Stimulated activated CD4-positive, alpha-beta T cell treated with anti-CD3 and anti-CD28 coated beads, Interleukin-2, amount 100 ng/mL, for 4 hours (primary cell): ENCODE measurements at places on chromosomes 5 and 9.
A peak's percentile ranks its signal among the peaks of the same experiment; 100 is the strongest.

DNA sequence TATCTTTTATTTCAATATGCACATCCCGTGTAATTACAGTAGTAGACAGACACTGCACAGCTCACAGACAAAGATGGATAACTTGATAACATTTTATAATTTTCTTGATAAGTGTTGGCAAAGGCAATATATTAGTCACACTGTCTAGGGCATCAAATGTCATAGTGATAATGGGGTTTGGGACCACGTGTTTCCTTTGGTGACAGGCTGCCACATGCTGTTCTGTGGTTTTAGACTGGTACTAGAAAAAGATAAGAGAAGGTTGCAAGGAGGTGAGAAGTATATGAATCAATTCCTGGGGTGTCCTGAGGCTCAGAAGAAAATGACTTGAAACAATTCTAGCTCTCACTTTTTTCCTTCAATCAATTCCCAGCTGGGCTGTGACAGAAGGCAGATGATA is 258.8 kb upstream of the CHD1 start:
- no peak for DNase-seq

- no peak for DNase-seq
These were observed 16.2 kb downstream of the CDC14B start for GRCh38 chr9:96603305-96604003.

DNA sequence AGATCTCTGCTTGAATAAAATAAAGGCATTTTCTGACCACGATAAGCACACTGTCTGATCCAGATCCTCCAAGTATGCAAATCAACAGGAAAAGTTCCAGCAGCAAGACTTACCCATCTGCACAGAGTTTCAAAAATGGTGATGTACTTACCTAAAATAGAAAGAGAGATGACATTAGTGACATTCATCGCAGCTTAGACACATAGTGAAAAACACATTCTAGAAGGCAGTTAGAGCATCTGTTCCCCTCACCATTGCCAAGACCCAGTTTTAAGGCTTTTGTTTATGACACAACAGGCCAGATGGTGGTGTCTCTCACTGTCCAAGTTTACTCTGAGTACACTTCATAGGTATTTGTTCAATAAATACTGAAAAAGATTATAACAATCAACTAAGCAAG is 207.7 kb downstream of the PDE4D start:
- no peak for DNase-seq

- no peak for DNase-seq
These were observed 61.1 kb downstream of the LMNB1 start for GRCh38 chr5:126837906-126838539.

GRCh38 chr9:35481347-35481975 is 8.4 kb upstream of the RUSC2 start:
- DNase-seq: no peak

DNA sequence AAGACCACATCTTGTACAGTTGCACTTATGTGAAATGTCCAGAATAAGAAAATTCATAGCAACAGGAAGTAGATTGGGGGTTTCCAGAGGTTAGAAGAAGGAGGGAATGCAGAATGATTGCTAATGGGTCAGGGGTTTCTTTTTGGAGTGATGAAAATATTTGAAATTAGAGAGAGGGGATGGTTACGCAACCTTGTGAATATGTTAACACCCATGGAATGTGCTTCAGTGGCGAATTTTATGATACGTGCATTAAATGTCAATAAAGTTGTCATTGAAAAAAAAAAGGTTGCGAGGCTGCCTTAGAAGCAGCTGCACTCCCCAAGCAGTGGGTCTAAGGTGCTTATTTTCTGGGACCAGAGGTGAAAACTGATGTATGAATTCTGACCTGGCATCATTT is 64.4 kb upstream of the SUB1 start:
- DNase-seq: no peak

DNA sequence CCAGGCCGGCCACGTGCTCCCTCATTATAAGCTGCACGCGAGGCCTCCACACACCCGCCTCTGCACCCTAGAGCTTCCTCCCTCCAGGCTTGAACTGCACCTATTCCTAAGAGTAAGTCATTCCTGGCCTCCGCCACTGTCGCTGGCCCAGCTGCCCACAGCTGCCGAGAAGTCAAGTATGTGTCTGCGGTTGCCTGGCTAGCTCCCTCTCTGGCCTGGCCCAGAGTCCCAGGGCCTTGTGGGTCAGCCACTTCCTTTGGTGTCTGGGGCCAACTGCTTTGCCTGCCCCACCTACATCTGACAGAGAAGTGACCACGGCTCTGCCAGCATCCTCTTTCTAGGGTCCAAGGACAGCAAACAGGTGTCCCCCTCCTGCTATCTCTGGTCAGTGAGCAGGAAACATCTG is 18.3 kb downstream of the ABO start:
- DNase-seq: no peak

DNA sequence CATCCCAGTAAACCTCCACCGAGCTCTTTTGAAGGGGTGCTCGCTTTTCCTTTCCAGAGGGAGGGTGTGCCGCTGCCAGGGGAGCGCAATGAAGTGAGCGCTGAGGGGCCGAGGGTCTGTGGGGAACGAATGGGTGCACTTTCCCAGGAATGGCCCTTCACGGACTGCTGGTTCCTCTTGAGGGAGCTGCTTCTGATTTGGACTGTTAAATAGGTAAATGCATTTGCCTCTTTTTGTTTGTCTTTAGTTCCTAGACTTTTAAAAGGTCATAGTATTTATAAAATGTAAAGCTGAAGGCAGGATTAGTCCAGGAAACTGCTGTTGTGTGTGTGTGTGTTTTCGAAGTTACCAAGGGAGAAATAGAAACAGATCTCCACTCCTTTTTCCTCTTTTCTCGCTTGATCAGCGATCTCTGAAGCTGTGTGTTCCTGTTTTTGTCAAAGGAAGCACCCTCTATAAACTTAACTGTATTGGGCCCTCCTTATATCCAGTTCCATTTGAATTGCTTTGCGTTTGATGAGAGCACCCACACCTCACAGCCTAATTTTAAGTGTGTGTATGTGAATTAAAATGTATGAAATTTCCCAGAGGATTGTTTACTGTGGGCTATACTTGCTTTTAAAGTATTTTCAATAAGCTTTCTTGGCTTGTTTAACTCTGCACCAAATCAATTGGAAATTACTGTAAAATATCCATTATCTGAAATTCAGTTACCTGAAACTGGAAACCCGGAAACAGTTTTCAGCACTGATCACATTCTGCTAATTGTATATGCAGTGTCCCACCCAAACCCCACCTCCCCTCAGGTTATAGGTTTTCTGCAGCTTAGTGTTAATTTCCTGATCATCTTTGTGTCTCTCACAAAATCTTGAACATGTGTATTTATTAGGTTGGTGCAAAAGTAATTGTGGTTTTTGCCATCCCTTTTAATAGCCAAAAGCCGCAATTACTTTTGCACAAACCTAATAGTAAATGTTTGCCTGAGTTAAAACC is 966 bp downstream of the SNX2 start:
- no peak for DNase-seq

DNA sequence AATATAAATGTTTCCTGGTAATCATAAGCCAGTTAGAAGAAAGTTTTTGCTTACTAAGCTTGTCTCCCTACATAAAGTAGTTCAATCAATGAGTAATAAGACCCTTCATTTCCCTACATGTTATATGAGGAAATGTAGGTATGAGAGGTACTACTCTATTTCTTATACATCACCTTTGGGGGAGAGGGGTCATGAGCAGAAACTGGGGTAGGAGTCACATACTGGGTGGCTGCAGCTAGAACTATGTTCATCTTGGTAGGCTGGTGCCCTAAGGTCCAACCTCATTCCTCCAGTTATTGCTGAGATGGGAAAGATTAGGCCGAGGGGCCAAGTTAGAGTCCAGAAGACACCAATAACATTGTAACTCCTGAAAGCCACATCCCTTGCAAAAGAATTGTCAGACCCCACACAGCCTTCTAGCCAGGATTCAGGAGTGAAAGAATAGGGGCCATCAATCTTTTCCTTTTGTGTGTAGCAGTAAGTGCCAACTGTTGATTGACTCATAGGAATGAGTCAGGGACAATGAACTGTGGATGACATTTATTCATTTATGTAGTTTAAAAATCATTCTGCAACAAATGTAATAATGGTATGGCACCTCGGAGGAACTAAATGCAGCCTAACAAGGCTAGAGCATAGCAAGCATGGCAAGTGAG is 21.6 kb upstream of the SREK1 start:
- no peak for DNase-seq

- DNase-seq: no peak
These were observed 251.7 kb downstream of the MARCHF11 start for GRCh38 chr5:15927710-15928380.

GRCh38 chr5:71922584-71923106 is 184.6 kb upstream of the MAP1B start:
- DNase-seq: no peak

GRCh38 chr9:34830068-34830467 is 120.1 kb upstream of the CCL21 start:
- DNase-seq: no peak

DNA sequence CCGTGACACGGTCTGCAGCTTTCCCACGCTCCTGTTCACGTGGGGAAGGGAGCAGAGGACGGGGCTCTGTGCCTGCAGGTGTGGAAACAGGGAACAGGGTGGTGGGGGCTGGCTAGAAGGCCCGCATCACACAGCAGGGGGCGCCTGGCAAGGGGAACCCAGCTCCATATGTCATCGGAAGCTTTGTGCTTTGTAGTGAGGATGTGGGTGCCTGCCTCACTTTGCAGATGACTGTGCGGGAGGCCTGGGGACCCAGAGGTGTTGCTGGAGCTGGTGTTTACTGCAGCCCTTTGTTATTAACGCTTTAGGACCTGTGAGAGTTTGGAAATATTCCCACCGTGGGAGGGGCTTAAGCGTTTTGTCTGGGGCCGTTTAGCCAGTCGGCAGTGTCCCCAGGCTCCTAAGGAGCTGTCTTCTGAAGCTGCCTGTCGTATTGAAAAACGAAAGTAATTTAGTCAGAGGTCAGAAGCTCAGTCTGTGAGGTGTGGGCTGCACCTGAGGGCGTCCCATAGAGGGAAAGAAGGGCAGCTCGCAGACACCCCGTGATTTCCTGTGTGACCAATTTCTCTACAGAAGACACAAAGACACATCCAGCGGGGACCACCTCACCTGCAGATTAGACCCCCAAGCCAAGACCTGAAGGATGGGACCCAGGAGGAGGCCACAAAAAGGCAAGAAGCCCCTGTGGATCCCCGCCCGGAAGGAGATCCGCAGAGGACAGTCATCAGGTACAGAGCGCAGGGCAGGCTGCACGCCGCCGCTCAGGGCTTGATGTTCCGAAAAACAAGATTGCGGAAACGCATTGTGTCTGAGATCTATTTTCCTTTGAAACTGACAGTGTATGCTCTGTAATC is 9.1 kb downstream of the MAN1B1 start:
- peak; percentile 77 for DNase-seq

- no peak for DNase-seq
These were observed 53.9 kb upstream of the TRIM32 start for GRCh38 chr9:116632990-116633838.

GRCh38 chr5:150118561-150119229 is 32.3 kb upstream of the CSF1R start:
- DNase-seq: no peak

GRCh38 chr5:65817931-65818330 is 95.9 kb downstream of the NLN start:
- DNase-seq: no peak

DNA sequence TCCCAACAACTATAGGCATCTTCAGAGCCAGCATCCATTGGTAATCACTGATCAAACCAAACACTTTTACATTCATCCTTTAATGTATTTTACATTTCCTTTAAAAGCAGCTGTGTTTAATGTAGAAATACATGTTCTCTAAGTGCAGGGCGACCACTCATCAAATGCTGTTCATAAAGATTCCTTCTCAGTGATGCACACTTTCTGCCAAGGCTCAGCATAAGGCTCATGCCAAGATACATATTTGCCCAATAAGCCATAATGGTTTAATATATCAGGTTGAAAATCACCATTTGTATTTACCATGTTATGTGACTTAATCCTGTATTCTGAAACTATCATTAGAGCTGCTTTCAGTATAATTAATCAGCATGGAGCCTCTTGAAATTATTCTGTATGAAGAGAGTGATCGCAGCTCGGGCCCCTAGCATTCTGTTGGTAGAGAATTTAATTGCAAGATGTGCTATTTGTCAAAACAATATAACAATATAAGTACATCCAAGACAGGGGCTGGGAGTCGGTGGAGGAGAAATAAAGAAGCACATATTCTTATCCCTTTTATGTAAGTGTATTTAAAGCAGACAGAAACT is 267.5 kb downstream of the EBF1 start:
- no peak for DNase-seq

GRCh38 chr5:80382488-80382887 is 25.4 kb upstream of the ZFYVE16 start:
- no peak for DNase-seq

GRCh38 chr5:112684737-112685136 is 52.9 kb upstream of the APC start:
- DNase-seq: no peak

DNA sequence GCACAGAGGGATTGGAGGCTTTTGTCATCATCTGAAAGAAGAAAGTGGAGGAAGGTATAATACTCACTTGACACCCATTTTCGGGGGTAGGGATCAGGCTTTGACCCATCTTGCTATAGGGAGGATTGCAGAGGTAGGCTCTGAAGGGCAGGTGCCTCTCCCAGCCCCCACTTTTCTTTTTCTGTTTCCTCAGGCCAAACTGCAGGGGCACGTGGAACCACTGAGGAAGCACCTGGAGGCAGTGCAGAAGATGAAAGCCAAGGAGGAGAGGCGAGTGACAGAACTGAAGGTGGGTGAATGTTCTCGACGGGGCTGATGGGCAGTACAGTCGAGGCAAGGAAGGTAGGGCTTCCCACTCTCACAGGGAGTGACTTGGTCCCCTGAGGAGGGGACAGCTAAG is 7.5 kb downstream of the TRIM41 start:
- no peak for DNase-seq

DNA sequence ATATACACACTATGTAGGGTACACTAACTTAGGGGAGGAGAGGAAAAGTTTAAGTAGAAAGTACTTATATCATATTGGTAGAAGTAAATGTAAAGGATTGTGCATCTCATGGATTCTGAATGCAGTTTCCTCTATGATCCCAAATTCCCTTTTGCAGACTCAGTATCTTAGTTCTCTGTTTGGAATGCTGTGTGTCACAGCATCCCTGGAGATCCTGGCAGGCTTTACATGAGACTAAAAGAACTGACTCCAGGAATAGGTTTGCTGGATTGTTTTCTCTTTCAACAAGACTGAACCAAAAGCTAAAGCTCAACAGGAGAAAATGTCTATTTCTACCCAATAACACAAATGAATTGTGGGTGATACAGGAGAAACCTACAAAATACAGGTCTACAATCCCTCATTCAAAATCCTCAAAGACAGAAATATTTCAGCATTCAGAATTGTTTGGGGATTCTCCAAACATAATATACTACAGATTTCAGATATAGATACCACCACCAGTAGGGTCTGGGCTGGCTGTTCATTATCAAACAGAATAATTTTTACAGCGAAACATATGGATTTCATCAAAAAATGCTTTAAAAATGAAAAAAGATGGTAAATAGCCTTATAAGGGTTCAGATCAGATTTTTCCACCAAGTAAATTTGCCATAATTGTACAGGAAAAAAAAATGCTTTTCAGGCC is 324.7 kb upstream of the GRAMD2B start:
- DNase-seq: no peak
